Jurkat, Clone E6-1 (cell line): ENCODE measurements at places on chromosomes 3 and 15.
A peak's percentile ranks its signal among the peaks of the same experiment; 100 is the strongest.

DNA sequence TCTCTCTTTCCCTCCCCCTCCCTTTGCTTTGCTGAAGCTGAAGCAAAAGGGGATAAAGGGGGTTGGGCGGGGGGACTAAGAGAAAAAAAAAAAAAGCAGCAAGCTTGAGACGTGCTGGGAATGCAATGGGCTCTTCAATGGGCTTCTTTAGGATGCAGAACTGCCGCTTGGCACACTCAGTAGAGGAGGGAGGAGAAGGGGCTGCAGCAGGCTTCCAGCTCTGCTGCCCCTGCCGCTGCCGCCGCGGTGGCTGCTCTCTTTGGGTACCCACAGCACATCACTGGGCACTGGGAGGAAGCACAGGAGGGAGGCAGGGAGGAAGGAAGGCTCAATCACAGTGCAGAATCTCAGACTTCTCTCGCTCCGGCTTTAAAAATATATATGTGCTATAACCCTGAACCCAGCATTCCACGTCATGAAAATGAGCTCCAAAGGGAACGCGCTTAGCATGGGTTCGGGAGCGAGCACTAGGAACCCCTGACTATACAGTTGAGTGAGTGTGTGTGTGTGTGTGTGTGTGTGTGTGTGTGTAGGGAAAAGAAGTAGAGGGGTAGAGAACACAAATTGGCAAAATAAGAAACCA lies 3.5 kb downstream of the SLITRK3 start:
- DNase-seq, result no peak

- DNase-seq, result no peak
These were observed 141.6 kb upstream of the MEF2A start for GRCh38 chr15:99424131-99424571.

DNA sequence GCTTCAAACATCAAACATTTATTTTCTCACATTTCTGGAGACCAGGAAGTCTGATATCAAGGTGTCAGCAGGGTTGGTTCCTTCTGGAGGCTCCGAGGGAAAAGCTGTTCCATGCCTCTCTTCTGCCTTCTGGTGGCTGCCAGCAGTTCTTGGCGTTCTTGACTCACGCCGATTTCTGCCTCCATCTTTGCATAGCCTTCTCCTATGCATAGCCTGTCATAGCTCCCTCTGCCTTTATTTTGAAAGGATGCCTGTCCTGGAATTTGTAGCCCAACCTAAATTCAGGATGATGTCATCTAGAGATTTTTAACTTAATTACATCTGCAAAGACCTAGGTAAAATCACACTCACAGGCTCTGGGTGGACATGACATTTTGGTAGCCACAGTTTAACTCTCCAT lies 70.4 kb downstream of the RGMA start:
- DNase-seq, result no peak

DNA sequence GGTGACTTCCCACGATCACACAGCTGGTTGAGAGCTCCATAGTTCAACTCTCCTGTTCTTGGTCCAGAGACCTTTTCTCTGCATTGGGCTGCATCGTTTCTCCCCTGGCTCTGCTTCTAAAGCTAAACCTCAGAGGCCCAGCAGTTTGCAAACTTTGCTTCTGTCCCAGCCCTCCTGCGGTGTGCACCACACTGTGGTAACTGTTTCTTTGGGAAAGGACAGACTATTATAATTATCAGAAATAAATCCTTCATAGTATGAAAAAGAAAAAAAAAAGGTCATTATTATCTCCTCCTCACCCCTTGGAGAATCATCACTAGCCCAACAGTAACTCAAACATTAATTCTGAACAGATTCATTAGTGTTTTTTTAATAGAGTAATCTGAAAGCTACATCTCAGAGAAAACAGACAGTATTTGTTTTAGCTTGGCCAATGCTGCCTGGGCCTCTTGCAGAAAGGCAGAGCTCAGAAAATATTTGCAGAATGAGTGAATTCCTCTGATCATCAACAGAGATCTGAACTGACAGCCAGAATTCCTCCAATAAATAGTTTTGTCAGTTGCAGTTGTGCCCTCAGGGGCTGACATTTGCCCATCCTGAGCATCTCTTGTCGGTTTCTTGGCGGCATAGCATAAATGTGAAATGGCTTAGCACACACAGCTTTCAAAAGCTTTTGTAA lies 52.9 kb downstream of the BFSP2 start:
- DNase-seq, result no peak

DNA sequence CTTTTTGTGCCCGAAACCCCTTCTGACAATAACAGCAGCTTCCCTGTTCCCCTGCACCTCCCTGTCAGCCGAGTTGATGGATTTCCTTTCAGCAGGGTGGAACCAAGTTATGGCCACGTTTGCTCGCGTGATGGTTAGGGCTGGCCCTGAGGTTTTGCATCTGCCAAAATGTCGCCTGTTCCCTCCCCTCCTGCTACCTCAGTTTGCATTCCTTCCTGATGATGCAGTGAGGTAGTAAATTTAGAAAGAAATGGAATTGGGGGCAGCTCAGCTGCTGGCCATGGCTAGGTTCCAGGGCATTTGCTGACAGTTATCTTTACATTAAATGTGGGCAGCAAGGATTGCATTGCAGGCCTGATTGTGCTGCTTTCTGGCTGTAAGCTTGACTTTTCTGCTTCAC lies 13.2 kb downstream of the LIMD1 start:
- no peak for DNase-seq

DNA sequence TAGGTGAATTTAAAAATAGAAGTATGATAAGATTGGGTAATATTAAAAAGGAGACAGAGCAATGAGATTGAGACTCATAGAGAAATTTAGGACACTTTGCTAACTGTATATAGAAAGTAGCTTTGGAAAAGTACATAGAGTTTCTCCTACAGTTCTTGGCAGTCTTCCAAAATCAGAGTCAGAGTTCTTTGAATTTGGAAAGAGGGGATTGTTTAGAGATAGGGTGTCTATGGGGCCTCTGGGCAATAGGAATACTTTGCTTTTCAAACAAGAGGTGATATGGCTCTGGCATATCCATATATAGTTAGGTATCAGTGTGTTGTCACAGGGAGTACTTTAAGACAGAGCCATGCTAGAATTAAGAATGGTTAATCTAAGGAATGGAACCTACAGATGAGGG lies 477.1 kb upstream of the KCNMB2 start:
- no peak for DNase-seq

DNA sequence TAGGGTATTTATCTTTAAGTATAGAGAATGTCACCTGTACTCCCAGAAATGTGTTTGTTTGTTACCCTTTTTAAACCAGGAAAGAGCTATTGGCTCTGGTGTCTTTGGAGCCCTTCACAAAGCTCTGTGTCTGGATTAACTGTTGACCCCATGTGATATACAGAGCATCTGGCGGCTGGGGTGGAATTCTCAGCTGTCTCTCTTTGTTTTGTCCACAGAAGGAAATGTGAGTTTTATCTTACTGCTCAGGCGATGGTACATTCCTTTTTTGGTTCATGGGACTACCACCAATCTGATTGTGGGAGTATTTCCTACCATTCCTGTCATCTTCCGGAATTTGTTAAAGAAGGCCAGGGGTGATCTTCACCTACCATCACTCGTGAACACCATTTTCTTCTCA lies 120.3 kb downstream of the AKAP13 start:
- no peak for DNase-seq

DNA sequence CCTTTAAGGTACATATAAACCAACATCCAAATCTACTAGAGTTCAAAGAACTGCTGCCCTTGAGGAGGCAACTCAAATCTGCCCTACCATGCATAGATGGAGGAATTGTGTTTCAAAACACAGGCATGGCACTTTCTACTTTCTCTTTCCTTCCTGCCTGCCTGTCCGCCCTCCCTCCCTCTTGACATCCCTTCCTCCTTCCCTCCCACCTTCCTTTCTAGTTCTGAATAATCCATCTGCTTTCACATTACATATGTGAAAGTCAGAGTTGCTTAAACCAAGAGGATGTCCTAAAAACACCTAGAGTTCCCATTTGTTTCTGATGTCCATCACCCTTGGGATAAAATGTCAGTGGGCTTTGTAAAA lies 537.6 kb downstream of the FOXP1 start:
- no peak for DNase-seq

DNA sequence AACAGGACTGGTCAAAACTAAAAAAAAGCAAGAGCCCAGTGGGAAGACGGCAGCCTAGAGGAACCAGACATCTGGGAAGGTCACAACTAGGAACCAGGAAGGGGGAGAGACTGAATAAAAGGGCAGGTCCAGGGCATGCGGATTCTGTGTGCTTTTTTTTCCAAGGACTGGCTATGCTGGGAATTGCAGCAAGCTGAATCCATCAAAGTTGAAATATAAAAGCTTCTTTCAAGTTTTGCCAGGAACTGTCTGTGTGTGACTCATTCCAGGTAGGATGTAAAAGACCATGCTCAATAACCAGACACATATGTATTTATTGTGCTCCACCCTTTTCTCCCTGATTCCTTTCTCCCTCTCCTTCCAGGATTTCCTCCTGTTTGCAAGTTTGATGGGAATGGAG lies 47.9 kb upstream of the CCDC80 start:
- no peak for DNase-seq

- no peak for DNase-seq
These were observed 82.6 kb upstream of the ARHGEF3 start for GRCh38 chr3:56884387-56884786.

DNA sequence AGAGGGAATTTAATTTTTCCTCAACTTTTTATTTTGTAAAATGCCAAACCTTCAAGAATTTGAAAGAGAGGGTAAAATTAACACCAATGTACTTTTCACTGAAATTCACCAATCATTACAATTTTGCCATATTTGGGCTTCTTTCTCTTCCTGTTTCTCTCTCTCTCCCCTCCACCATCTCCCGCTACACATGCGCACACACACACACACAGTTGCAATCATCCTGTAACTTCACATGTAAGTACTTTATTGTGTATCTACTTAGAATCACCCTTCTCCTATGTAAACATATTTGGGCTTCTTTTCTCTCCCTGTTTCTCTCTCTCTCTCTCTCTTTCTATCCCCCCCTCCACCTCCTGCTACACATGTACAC lies 7.4 kb downstream of the ARL14 start:
- DNase-seq, result peak; percentile 11

DNA sequence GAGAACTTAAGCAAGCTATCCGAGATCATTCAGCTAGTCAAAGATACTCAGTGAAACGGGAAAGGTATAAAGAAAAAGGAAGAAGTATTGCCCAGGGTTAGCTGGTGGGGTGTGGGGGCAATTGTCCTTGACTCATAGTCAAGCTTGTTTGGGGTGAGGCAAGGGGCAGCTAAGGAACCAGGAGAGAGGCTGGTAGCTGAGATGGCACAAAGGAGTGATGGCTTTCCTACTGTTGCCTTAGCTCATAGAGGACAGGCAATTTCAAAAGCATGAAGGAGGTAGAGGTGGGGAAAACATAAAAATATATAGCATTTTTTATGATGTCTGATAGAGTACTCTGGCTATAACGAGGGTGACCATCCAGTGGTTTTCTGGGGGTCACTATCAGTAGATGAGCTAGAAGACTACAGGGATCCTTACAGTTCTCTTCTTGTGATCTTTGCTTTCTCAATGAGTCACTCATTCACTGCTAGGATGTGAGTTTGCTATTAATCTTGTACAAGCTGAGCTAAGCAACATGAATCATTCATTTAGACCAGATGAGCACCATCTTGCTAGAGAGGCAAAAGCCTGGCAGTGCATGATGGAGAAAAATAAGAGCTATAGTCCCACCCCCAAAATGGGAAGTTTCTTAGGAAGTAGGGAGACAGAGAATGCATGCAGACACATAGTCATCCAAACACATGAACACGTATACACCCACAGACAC lies 207.1 kb upstream of the PFN2 start:
- no peak for DNase-seq

DNA sequence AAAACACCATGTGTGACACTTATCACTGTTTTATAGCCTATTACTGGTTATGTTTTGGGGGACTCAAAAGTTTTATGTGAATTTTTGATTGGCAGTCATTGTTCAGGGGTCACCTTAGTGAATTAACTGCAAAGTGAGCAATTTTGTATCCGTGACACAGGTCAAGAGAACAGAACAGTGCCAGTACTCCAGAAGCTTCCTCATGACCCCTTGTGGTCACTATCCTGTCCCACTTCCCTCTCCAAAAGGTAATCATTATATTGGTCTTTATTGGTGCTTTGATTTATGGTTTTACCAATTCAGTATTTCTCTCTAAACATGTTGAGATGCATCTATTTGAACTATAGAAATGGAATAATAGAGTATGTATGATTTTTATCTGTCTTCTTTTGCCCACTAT lies 107.1 kb downstream of the STT3B start:
- no peak for DNase-seq

DNA sequence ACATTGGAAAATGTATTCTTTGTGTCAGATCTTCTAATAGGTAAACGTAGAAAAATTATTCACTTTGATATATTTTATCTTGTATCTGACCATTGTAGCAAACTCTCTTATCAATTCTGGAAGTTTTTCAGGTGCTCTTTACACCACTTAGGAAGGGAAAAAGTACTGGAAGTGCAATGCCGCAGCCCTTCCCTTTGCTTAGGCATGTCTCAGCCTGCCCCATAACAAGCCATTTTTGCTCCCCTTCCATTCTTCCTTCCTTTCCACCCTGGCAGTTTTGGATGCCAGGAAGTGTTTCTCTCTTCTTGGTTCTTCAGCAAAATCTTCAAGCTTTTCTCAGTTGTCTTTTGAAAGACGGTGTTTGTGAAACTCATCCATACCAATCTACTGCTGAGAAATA lies 34.9 kb upstream of the SLC9A9 start:
- no peak for DNase-seq

- DNase-seq, result no peak
These were observed 13.3 kb upstream of the SH3BP5 start for GRCh38 chr3:15345608-15346137.

GRCh38 chr3:142962520-142963233 lies 797 bp downstream of the PAQR9 start:
- no peak for DNase-seq

- DNase-seq, result no peak
These were observed 4.9 kb downstream of the CHP1 start for GRCh38 chr15:41235929-41236328.

GRCh38 chr15:79858469-79858868 lies 38.3 kb downstream of the MTHFS start:
- no peak for DNase-seq

DNA sequence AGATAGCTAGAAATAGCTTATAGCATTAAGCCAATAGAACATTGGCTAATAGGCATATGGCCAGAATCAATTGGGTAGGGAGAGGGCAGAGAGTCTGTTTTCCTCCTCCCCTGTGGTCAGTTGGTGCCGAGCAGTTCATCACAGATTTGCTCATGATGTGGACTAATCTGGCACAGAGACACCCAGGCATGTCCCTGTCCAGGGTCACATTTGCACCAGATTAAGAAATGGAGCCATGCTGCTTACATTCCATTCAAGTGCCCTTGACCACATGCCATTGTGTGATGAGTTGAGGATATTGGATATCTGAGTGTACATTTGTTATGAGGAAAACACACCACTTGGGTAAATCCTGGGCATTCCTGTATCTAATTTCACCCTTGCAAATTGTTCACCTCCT lies 53.4 kb downstream of the USP13 start:
- no peak for DNase-seq
